Hypothalamus (tissue), 51 donors: ENCODE measurements at places on chromosomes 2 and 18.

- no peak for DNase-seq
These were observed 10.9 kb upstream of the INO80D start for GRCh38 chr2:206096876-206097275.

- no peak for DNase-seq
These were observed 101.8 kb upstream of the RPE start for GRCh38 chr2:209900638-209901037.

DNA sequence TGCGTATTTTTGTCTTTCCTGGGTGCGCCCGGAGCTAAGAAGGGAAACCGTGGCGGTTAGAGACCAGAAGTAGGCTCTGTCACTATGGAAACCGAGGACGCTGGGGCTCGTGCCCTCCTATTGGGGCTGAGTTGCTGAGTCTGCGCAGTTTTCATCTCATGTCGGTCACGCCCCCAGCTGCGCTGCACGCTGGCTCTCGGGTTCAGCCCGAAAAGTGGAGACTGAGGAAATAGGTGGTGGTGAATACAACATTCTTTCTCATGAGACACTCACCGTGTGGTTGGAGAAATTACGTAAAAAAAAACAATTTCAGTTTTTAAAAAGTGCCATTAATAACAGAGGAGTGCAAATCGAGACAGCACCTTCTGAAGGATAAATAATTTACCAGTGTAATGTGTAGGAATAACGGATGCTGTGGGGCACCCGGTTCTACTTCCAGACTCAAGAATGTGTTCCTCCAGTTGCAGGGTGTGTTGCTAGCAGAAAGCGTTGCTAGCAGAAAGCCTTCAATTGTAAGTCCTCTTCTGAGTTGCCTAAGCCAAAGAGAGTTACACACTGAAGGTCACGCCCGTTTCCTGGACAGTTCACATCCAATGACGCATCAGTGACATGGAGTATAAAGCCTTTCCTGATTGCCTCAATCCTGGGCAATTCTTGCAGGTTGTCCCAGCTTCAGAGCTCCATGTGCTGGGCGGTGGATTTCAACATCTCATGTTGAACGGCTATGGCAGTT, 20.4 kb upstream of the CXXC1 start:
- peak; percentile 83 for DNase-seq

DNA sequence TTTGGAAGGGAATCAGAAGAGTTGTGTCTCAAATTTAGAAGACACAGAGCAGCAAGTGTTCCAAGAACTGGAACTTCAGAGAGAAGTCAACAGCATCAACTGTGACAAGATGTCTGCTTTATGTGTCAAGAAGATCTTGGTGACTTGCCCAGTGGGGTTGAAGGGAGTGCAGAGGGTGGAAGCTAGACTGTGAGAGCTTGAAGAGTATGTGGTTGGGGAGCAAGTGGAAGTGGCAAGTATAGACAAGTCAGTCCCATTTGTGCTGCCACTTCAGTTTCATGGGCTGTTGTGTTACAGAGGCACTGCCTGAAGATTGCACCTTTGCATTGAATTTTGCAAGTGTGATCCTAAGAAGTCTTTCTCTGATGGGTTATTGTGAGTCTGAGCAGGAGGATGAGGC, 68.7 kb upstream of the MC2R start:
- DNase-seq, result no peak

- DNase-seq, result no peak
These were observed 38.6 kb downstream of the ALPK2 start for GRCh38 chr18:58590254-58590653.

DNA sequence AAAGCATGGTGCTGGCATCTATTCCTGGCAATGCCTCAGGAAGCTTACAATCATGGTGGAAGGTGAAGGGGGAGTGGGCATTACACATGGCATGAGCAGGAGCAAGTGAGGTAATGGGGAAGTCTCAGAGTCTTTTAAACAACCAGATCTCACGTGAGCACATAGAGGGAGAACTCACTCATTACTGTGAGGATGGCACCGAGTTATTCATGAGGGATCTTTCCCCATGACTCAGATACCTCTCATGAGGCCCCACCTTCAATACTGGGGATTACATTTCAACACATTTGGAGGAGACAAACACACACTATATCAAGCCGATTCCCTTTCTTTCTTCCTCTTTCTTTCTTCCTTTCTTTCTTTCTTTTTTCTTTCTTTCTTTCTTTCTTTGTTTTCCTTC, 47.9 kb upstream of the FANCL start:
- no peak for DNase-seq

DNA sequence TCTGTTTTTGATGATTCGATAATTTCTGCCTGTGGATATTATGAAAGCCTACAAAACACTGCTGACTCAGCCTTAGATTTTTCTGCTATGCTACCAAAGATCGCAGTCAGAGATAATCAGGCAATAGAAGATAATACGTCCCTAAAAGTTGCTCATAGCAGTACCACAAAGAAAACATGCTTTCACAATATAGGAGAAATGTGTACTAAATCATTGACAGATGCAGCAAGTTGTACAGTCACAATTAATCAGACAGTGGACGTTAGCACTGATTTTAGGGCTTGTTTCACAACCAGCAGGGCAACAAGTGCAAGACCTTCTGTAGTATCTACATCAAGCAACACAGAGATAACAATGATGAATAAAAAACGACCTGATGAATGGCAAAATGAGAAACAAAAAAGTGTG, 19.5 kb downstream of the RBM44 start:
- no peak for DNase-seq

GRCh38 chr2:237359894-237360780, 53.8 kb downstream of the COL6A3 start:
- DNase-seq, result no peak

- no peak for DNase-seq
These were observed 49.5 kb upstream of the TBC1D8 start for GRCh38 chr2:101200676-101201075.

DNA sequence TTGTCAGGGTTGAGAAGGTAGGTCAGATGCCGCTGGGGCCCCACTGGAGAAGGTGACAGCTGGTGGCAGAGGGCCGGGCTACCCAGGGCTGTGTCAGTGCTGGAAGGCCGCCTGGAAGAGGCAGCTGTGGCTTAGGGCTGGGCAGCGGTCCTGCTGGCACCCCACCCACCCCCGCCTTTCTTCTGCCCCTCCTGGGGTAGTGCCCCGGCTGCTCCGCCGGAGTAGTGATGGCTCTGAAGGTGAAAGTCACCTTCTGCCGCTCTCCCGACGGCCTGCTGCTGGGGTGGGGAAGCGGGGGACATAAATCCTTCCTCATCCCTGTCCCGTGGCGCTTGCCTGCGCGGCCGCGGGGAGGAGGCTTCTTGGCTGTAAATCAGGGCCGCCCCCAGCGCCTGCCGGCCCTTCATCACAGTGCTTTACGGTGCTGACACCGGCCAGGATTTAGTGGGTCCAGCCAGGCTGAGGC, 332.2 kb downstream of the DYSF start:
- DNase-seq, result no peak

- DNase-seq, result no peak
These were observed 10.2 kb downstream of the ANO7 start for GRCh38 chr2:241198381-241199279.

GRCh38 chr2:239312081-239312511, 88.7 kb downstream of the HDAC4 start:
- DNase-seq, result no peak

GRCh38 chr2:3587432-3587831, 7.5 kb upstream of the COLEC11 start:
- no peak for DNase-seq

GRCh38 chr2:23524261-23524706, 139.3 kb downstream of the KLHL29 start:
- no peak for DNase-seq

DNA sequence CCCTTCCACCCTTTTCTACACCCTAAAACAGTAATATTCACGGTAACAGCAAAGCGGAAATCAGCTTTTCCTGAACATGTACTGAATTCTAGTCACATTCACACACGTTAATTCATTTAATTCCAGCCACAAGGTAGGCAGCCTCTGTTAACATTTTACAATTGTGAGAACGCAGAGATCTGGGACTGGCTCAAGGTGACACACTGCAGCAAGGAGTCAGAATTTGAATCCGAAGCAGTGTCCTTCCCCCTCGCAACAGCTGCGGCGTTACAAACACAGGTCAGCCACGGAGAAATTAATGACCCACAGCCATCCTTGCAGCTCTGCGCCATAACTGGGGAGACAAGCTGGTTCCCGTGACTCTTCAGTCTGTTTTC, 818 bp upstream of the SLC20A1 start:
- DNase-seq, result no peak

- DNase-seq, result no peak
These were observed 35.2 kb downstream of the SRBD1 start for GRCh38 chr2:45575881-45576280.

GRCh38 chr2:11581797-11582611, 48.2 kb downstream of the GREB1 start:
- DNase-seq, result no peak

DNA sequence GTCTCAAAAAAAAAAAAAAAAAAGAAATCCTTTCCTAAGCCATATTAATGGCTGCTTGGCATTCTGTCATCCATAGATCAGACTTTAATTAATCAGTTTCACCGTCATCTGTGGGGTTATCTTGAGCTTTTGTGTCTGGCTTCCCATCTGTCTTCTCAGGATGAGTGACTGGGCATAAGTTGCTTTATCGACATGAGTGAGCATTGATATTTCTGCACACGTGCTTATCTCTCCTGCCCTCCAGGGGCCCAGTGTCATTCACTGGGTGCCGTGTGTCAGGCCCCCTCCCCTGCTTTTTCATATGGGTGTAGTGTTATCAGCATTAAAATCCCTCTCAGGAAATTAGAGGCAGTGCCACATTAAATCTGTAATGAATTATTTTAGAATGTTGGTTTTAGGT, 65.6 kb downstream of the SH3BP4 start:
- DNase-seq, result no peak

GRCh38 chr2:109508556-109508955, 105.2 kb downstream of the SEPTIN10 start:
- DNase-seq, result no peak

GRCh38 chr2:175903384-175903936, 98.6 kb downstream of the LNPK start:
- no peak for DNase-seq

DNA sequence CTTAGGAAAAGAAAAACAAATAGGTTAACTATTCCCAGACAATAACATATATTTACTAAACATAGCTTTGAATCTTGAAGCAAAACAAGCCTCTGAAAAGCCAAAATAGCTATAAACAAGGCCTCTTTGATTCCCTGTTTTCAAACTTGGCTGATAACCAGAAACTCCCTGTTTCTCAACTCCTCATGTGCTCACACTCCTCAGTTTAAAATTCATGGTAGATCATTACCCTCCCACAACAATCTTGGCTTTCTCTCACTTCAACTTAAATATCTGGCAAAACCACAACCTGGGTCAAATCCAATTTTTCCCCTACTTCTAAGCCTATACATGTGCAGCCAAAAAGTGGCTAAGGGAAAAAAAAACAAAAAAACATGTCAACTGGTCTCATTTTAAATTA, 15.6 kb downstream of the SUCLG1 start:
- no peak for DNase-seq

DNA sequence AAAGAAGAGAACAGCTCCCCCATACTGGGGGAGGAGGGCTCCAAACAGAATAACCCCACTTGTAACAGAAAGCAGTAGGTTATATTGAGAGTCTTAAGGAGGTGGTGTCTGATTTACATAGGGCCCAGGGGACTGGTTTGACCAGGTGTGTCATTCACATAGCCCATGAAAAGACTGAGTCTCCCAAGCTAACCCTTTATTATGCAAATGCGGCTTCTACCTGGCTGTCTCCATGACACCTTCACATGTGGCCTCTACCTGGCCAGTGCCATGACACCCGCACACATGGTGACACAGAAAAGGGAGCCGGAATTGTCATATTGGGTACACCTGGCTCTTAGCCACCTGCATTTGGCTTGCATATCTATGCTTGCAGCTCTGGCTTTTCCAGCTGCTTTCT, 1057.2 kb upstream of the PIK3C3 start:
- DNase-seq, result no peak

GRCh38 chr2:44555700-44556099, 194.0 kb downstream of the CAMKMT start:
- no peak for DNase-seq

DNA sequence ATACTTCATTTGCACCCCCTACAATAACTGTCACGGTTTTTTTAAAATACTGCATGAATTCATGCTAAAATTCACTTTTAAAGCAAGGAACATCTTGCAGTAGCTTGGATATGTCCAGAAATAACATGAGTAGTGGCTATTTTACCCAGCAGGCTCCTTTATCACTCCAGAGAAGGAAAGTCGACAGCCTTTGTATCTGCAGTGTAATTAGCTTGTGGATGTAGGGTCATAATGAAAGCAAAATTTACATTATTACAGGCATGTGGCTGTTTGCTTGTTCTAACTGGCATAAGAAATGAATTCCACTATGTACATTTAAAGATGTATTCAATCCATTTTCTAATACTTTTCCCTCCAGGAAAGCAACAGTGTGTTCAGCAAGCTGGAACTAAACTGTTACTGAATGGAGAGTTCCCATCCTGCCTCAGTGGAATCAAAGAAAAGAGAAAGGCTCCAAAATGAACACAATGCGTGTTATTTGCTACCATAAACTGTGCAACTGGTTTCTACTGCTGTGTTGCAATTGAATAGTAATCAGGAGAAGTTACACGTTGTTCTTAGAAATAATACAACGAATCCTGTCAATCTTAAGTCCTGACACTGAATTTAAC, 321.2 kb upstream of the VRK2 start:
- no peak for DNase-seq

DNA sequence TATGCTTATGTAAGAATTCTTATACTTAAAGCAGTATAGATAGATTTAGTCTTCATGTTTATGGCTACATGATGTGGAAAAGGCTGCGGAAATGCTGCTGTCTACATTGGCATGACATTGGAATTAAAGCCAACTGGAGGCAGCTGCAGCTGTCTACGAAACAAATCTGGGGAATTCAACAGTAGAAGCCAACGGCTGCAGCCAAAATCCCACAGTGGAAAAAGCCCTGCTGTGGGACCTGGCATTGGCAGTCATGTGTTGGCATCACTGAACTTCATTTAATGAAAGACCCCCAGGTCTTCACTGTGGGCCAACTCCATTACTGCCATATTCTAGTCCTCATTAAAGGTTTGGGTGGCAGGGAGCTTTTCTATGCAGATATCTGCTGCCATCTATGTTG, 223.6 kb downstream of the SLC8A1 start:
- no peak for DNase-seq

GRCh38 chr2:64025741-64026140, 6.5 kb upstream of the VPS54 start:
- DNase-seq, result no peak

DNA sequence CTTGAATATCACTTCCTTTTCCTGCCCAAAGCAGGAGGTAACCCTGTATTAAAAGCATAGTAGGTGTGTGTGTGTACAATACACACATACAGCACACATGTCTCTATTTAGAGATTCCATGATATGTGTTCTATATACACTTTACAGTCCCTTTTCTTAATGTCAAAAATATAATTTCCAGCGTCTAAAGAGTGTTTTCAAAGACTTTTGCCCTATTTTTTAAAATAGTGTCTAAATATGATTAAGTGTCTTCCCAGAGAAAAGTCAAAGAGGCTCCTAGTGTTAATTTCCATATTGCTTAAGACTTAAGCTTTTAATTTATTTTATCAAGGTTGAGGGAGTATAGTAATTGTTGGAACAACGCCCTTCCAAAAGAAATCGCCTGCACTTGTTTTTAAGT, 420.3 kb upstream of the POU3F3 start:
- DNase-seq, result no peak

GRCh38 chr2:128145651-128146050, 54.7 kb downstream of the UGGT1 start:
- peak; percentile 4 for DNase-seq

- no peak for DNase-seq
These were observed 14.1 kb upstream of the LCT start for GRCh38 chr2:135850892-135851668.

- no peak for DNase-seq
These were observed 57.8 kb upstream of the OTOS start for GRCh38 chr2:240198226-240198625.

GRCh38 chr2:226078666-226079065, 679.2 kb downstream of the NYAP2 start:
- DNase-seq, result no peak
